Liver (tissue), 10 donors: ENCODE measurements at places on chromosomes 3 and 15. TPM values are rescaled to one million over a fixed set of nuclear protein-coding genes. Genes with fewer than 3 reads are reported as not detected.

GRCh38 chr3:39103791-39104552, 3.5 kb downstream of the GORASP1 start:
- no peak overlapping the region for H3K27ac ChIP-seq
- no peak for DNase-seq
- H3K27me3 ChIP-seq: no peaks in the 10 kb centered on the region
- peaks cover 16% of the 10 kb centered on the region for H3K36me3 ChIP-seq
- H3K4me3 ChIP-seq: no peak overlapping the region

Gene LTK
- polyA plus RNA-seq: 0.86 TPM

GRCh38 chr3:14885307-14885706, 62.1 kb upstream of the NR2C2 start:
- no peaks in the 10 kb centered on the region for H3K27me3 ChIP-seq
- no peak overlapping the region for H3K27ac ChIP-seq
- DNase-seq: no peak
- H3K36me3 ChIP-seq: no peaks in the 10 kb centered on the region
- H3K4me3 ChIP-seq: no peak overlapping the region
- H3K4me1 ChIP-seq: no peaks in the 10 kb centered on the region

DNA sequence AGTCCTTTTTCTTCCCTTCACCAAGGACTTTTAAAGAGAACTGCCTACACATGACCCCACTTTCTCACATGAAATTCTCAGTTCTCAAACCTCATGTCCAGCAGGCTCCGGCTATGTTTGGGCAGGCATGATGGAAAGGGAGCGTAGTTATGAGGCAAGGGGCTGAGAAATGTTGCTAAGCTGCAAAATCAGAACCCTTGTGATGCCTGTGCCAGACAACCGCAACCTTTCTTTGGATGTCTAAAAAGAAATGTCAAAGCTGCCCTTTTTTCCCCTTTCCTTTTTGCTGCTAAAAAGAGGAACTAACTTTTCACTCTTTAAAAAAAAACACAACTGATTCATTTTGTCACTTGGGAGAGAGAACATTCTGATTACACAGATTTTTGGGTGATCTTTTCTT, 19.2 kb downstream of the GNB4 start:
- no peak overlapping the region for H3K27ac ChIP-seq
- no peaks in the 10 kb centered on the region for H3K36me3 ChIP-seq

GRCh38 chr3:186915806-186916796, 14.2 kb upstream of the ST6GAL1 start:
- DNase-seq: no peak
- no peaks in the 10 kb centered on the region for H3K4me1 ChIP-seq
- no peaks in the 10 kb centered on the region for H3K27me3 ChIP-seq
- H3K27ac ChIP-seq: no peak overlapping the region

GRCh38 chr3:143791386-143791785, 56.9 kb downstream of the SLC9A9 start:
- no peak for DNase-seq
- H3K36me3 ChIP-seq: no peaks in the 10 kb centered on the region
- no peaks in the 10 kb centered on the region for H3K27me3 ChIP-seq
- no peak overlapping the region for H3K4me3 ChIP-seq
- H3K27ac ChIP-seq: no peak overlapping the region

Gene ARHGAP31
- polyA plus RNA-seq: 0.99 TPM

Gene TP63
- 0.05 TPM for polyA plus RNA-seq
